ENCODE measurements at places on chromosomes 6 and 20.

GRCh38 chr6:25016014-25016720 is 80.4 kb upstream of the RIPOR2 start:
- DNase-seq, result no peak
- no peaks in the 10 kb centered on the region for H3K27me3 ChIP-seq

GRCh38 chr6:137711972-137712371 is 155.1 kb upstream of the TNFAIP3 start:
- no peaks in the 10 kb centered on the region for H3K27me3 ChIP-seq
- no peaks in the 10 kb centered on the region for H3K36me3 ChIP-seq

DNA sequence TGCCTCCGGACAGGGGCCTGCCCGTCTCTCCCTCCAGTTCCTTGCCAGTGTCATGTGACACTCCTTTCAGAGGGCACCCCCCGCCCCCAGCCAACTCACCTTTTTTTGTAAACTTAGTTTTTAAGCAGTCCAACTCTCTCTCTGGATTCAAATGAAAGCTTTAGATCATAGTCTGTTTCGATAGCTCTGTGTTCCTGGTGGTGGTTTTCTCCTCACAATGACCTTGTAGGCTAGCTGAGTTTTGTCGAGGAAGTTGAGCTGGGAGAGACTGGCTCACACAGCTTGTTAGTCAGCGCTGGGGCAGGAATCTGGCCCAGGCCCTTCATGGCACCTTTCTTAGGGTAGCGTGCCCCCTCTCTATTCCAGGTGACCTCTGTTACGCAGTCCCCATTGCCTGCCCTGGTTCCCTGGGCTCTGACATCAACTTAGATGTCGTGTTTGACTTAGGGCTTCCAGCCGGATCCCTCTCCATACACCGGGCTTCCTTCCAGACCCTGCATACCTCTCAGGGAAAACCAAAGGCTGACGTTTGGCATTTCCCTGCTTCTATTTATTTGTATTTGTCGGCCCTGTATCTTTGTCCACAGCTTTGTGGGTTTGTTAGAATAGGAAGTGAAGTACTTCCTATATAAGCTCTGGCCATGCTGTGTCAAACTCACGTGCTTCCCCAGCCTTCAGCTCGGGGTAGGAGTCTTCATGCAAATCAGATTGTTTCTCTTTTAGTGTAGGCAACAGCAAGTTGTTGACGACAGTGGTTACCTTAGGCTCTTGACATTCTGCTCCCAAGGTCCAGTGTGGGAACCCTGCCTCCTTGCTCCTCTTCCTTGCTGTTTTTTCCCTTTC is 12.7 kb downstream of the IGF2R start:
- no peaks in the 10 kb centered on the region for H3K27me3 ChIP-seq
- DNase-seq, result no peak
- H3K36me3 ChIP-seq, result 0 out of 2 replicates have a peak, but pooled peaks cover 4% of the 10 kb centered on the region
- no peak overlapping the region for H3K4me3 ChIP-seq

DNA sequence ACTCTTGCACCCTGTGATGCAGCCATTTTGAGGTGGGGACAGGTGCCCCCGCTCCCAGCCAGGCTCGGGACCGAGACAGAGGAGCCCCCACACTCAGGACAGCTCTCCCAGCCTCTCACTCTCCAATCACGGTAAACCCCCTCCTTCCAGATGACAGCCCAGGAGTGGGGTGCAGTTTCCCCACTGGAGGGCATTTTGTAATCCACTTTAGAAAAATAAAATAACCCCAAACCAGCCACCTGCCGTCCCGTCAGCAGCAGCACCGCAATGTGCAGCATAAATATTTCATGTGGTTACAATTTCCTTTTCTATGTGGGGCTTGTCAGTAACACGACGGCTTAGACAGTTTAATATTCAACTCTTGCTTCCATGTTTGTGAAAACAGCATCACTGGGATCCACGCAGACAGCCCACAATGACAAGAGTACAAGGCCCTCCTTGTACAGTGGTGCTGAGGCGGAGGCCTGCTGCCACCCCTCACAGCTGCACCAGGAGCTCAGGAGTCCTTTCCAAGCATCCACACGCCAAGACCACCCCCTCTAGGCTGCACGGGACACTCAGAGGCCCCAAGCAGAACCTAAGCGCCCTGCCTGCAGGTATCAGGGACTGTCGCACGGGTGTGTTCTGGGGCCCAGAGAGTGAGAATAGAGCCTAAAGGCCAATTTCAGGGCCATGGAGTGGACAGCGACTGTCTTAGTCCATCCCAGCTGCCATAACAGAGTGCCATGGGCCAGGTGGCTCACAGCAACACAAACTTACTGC is 116.7 kb downstream of the JPH2 start:
- no peak overlapping the region for H3K4me3 ChIP-seq
- no peaks in the 10 kb centered on the region for H3K4me1 ChIP-seq
- no peak for DNase-seq
- H3K27me3 ChIP-seq, result no peaks in the 10 kb centered on the region

DNA sequence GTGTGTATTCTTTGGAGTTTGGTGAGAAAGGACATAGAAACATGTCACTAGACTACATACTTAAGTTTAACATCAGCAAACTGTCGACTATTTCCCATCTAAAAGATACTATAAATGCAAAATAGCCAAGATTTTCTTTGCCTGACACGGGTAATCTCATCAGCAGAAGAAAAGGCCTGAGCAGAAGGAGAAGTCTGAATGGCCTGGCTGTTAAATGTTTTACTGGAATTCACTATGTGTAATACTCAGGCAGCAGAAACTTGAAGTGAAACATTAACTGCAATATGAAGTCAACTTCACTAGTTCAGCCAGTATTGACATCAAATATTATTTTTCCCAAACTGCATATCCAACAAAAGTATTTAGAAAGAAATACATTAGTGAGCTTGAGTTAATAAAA is 6.4 kb upstream of the DSE start:
- H3K4me3 ChIP-seq, result no peak overlapping the region
- no peaks in the 10 kb centered on the region for H3K27me3 ChIP-seq
- DNase-seq, result no peak
- peaks cover 27% of the 10 kb centered on the region for H3K4me1 ChIP-seq

- no peaks in the 10 kb centered on the region for H3K27me3 ChIP-seq
- no peaks in the 10 kb centered on the region for H3K36me3 ChIP-seq
- H3K4me1 ChIP-seq, result no peaks in the 10 kb centered on the region
- H3K4me3 ChIP-seq, result no peak overlapping the region
Observed at GRCh38 chr6:169940481-169941271, 189.3 kb downstream of the ERMARD start.

GRCh38 chr6:6978731-6979130 is 129.0 kb upstream of the RREB1 start:
- no peaks in the 10 kb centered on the region for H3K27me3 ChIP-seq
- no peak overlapping the region for H3K27ac ChIP-seq
- H3K4me3 ChIP-seq, result no peak overlapping the region

- H3K36me3 ChIP-seq, result no peaks in the 10 kb centered on the region
- DNase-seq, result no peak
- no peak overlapping the region for H3K4me3 ChIP-seq
- H3K4me1 ChIP-seq, result peaks cover 3% of the 10 kb centered on the region
- H3K27me3 ChIP-seq, result no peaks in the 10 kb centered on the region
Observed at GRCh38 chr6:75449630-75450206, 43.9 kb downstream of the FILIP1 start.

DNA sequence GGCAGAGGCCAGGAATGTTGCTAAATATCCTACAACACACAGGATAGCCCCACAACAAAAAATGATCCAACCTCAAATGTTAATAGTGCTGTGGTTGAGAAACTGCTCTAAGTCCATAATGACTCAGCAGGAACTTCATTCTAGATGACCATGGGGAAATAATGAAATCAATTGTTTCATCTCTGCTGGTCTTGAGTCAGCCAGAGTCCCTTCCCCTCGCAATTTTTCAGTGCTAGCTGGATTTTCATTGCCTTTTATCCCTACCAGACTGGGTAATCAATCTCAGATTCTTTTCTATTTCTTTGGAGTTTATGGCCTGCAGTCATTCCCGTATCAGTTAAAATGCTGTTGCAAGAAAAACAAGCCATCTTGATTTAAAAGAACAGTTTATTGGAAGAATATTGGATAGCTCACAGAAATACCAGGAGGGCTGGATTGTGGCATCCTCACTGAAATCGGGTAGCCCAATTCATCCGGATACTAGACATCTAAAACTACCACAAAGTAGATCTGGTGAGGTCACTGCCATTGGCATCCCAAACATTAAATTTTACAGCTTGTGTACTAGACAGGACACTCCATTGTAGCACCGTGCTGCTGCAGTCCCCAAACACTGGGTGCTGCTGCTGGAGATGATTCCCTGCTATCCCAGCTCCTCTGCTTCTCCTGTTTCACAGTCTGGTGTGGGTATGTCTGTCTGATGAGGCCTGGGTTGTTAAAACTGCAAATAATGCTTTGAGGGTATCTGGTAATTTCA is 30.3 kb upstream of the POPDC3 start:
- no peak for DNase-seq
- H3K4me3 ChIP-seq, result no peak overlapping the region
- no peaks in the 10 kb centered on the region for H3K27me3 ChIP-seq
- H3K4me1 ChIP-seq, result peaks cover 39% of the 10 kb centered on the region

DNA sequence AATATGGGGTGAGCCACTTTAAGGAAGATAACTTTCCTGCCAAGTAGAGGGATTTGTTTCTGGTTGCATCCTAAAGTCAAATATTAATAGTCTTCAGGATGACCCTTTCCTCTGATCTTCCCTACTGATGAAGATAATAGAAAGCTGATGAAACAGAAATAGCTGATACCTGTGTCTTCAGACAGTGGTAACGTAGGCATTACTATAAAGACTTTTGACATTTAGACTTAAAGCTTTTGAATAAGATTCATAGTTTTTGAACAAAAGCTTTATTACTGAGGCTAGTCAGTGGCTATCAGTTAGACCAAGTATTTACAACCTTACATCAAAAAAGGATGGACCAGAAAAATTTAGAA is 1.4 kb downstream of the NEDD9 start:
- no peaks in the 10 kb centered on the region for H3K27me3 ChIP-seq
- peak overlapping the region; percentile 63 for H3K27ac ChIP-seq
- H3K4me1 ChIP-seq, result peaks cover 19% of the 10 kb centered on the region
- no peaks in the 10 kb centered on the region for H3K36me3 ChIP-seq
- DNase-seq, result no peak

All from RWPE2 (cell line).